MV-4-11 (cell line): ENCODE measurements at places on chromosomes 7 and 10.

- DNase-seq = no peak
Observed at GRCh38 chr10:118978998-118979350, 50.5 kb upstream of the NANOS1 start.

GRCh38 chr7:2109936-2110609 is 122.7 kb downstream of the MAD1L1 start:
- peak; percentile 93 for DNase-seq

DNA sequence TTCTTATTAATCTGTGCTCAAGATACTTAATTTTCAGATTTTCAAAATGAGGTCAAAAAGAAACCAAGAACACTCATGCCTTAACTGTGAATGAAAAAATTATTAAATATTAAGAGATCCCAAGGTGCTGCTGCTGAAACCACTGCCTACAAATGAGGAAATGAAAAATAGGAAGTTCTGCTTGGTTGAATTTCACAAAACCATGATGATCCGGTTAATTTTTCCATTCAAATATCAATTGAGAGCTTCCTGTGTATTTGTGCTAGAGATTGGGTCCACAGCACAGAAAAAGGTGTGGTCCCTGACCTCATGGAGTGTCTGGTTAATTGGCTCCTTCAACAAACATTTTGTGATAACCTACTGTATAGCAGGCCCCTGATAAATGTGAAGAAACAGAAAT is 132.7 kb upstream of the YAE1 start:
- peak; percentile 60 for DNase-seq

GRCh38 chr7:3010161-3010560 is 33.5 kb downstream of the CARD11 start:
- DNase-seq = no peak

DNA sequence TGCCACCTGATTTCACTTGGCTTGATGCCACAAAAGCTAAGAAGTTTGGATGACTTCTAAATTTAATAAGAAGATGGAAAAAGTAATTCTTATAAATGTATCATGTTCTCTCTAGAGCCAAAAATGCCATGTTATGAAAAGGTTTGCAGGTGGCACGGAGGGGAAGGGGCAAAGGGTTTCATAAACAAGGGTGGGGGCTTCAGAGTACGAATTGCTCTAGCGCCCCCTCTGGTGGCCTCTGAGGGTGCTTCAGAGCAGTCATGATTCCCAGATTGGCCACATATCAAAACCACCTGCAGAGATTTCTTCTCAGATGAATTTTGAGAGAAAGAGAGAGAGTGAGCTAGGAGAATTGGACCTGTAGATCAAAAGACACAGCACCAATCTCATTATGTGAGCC is 208.6 kb upstream of the YAE1 start:
- DNase-seq = no peak

DNA sequence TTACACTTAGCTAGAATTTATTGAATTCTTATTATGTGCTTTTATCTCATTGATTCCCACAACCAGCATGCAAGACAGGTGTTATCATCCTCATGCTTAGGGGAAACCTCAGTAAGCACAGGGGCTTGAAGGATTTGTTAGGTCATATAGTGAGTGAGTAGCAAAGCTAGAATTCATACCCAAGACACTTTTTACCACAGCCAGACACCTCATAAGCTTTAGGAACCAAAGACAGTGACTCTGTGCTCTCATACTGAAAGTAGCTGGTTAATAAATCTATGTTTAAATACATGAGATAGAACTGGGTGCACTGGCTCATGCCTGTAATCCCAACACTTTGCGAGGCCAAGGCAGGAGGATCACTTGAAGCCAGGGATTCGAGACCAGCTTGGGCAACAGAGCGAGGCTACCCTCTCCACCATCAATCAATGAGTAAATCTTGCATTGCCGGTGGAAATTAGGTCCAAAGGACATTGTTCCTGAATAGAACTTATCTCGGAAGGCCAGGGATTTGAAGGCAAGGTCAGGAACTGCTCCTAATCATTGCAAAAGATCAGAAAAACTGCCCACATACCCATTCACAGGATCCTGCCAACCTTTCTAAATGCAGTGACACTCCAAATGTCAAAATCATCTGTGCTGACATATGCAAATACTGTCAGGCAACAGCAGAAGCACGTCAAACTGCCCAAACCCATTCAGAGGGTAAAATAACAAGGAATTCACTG is 523.5 kb downstream of the PARD3 start:
- DNase-seq = no peak

DNA sequence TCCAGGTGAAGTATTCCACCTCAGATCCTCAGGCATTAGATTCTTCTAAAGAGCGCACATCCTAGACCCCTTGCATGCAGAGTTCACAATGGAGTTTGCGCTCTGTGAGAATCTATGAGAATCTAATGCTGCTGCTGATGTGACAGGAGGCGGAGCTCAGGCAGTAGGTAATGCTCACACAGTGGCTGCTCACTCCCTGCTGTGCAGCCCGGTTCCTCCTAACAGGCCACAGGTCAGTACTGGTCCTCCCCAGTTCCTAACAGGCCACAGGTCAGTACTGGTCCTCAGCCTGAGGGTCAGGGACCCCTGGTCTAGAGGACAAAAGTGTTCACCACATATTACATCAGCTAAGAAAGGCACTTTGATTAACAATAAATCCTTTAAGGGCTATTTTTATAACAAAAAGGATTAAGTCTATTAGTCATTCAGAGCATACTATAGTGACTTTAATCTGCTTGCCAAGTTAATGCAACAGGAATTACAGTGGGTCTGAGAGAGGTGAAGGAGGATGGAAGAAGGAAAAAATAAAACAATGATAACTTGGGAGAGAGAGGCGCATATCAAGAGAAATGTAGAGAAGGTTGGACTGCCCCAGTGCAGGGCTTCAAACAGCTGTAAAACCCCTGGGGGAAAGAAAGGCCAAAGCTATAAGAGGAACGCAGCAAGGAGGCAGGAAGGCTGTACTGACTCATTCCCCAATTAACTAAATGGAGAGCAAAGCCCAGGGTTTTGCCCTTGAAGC is 49.2 kb downstream of the CUL2 start:
- no peak for DNase-seq

DNA sequence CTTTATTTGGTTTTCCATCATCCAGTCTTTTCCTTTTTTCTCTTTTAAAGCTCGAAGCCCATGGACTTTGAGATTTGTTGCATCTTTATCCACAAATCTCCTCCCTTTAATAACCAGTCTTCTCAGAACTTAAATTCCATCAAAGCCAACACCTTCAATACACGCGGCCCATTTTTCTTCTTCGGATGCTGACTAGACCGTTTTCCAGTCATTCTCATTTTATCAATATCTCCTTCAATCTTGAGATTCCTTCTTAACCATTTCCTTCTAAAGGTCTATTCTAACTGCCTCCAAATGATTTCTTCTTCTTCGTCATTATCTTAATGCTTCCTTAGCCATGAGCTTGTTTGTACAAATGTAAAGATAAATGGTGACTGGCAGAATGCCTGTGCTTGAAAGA is 173.5 kb downstream of the BAMBI start:
- no peak for DNase-seq

GRCh38 chr7:18755793-18756192 is 260.2 kb downstream of the HDAC9 start:
- no peak for DNase-seq

- no peak for DNase-seq
Observed at GRCh38 chr10:86523348-86523747, 1.8 kb upstream of the WAPL start.

- DNase-seq = no peak
Observed at GRCh38 chr10:61096056-61096455, 152.1 kb upstream of the RHOBTB1 start.

- DNase-seq = no peak
Observed at GRCh38 chr7:15628876-15629275, 57.6 kb downstream of the MEOX2 start.

DNA sequence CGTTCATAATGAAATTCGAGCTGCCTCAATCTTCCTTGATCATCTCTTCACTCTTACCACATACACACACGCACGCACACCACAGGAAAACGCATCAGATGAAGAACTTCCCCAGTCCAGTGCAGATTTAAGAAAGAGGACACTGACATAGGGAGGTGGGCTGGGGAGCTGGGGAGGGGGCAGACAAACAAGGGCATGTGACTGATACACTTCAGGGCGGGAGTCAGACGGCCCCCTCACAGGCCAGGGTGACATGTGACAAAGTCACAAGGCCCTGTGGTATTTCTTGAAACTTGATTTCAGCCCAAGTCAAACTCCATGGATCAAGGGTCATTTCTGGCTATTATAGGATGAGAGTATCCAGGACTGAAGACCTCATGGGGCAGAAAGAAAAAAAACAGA is 82.6 kb downstream of the KCNMA1 start:
- peak; percentile 60 for DNase-seq

DNA sequence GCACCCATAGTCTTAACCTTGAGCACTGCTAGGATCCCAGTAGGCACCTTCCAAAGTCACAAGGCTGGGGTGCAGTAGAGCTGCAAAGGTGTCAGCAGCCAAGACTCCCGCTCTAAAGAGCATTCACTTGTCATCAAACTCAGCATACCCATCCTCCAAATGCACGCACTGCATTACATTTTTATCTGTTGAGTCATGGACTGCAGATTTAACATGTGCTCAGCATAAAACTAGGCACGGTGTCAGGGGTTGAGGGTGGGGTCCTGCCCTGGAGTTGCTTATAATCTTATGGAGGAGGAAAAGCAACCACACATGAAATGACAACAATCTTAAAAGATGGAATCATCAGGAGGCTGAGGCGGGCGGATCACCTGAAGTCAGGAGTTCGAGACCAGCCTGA is 102.6 kb downstream of the PARP12 start:
- DNase-seq = no peak
